Femur (tissue), 1 donor: ENCODE measurements at places on chromosomes 1 and 21.

GRCh38 chr1:236407059-236407458, 13.0 kb downstream of the EDARADD start:
- DNase-seq, result no peak

- DNase-seq, result no peak
These were observed 22.1 kb upstream of the DISP1 start for GRCh38 chr1:222792744-222793143.

- DNase-seq, result no peak
These were observed 76.3 kb downstream of the ADARB1 start for GRCh38 chr21:45150638-45151131.

- no peak for DNase-seq
These were observed 400.7 kb downstream of the SMYD3 start for GRCh38 chr1:246106342-246106763.

DNA sequence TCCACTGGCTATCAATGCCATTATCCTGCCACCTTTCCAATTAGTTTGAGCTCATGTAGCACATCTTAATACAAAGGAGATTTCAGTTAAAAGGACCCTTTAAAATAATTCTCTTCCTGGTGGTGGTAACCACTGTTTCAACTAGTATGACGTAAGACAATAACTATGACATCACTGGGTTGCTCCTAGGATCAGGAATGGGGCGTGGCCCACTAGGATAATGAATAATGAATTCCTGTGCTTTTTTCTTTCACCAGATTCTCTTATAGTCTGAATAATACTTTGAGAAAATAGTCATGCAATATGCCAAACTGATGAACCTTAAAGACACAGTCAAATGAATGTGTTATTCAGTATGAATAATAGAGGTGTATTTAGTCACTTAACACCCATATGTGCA, 10.6 kb upstream of the KIFAP3 start:
- no peak for DNase-seq

GRCh38 chr1:81387446-81387845, 413.3 kb upstream of the ADGRL2 start:
- no peak for DNase-seq

GRCh38 chr1:107687849-107688753, 276.9 kb downstream of the VAV3 start:
- DNase-seq, result no peak

GRCh38 chr21:37008724-37009123, 2.2 kb downstream of the RIPPLY3 start:
- DNase-seq, result no peak

GRCh38 chr1:168617974-168618750, 41.8 kb downstream of the XCL1 start:
- DNase-seq, result no peak

- no peak for DNase-seq
These were observed 195.5 kb downstream of the KCNH1 start for GRCh38 chr1:210938416-210938925.

DNA sequence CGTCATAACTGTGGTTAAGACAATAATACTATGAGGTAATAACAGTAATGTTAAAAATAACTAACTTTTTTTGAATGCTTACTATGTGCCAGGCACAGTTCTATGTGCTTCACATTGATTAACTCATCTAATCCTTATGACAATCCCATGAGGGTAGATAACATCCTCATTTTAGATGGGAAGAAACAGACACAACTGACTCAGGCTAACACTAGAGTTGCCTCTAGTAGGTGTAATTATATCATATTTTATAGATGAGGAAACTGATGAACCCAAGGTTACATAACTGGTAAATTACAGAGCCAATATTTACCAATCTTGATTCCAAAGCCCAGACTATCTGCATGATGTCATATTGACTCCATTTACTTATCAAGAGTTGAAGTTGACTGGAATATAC, 23.5 kb downstream of the SERPINC1 start:
- DNase-seq, result no peak

GRCh38 chr1:54854381-54855020, 32.5 kb downstream of the DHCR24 start:
- no peak for DNase-seq

GRCh38 chr21:20570824-20571232, 427.4 kb upstream of the NCAM2 start:
- DNase-seq, result no peak

GRCh38 chr1:101154547-101154946, 82.3 kb upstream of the S1PR1 start:
- no peak for DNase-seq
